BJ (cell line): ENCODE measurements at places on chromosomes 12 and 14.

DNA sequence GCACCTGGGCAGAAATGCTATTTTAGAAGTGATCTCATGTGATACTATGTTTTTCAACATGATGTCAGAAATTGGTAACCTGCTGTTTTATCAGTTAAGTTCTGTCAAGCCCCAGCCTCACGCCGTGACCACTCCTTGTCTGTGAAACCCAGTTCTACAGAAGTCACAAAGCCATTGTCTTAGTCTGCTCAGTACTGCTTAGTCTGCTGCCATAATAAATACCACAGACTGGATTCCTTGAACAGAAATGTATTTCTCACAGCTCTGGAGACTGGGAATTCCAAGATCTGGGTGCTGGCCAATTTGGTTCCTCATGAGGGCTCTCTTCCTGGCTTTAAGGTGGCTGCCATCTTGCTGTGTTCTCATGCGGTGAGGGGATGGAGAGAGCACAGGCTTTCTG lies 176.9 kb downstream of the PRKCH start:
- DNase-seq, result no peak

DNA sequence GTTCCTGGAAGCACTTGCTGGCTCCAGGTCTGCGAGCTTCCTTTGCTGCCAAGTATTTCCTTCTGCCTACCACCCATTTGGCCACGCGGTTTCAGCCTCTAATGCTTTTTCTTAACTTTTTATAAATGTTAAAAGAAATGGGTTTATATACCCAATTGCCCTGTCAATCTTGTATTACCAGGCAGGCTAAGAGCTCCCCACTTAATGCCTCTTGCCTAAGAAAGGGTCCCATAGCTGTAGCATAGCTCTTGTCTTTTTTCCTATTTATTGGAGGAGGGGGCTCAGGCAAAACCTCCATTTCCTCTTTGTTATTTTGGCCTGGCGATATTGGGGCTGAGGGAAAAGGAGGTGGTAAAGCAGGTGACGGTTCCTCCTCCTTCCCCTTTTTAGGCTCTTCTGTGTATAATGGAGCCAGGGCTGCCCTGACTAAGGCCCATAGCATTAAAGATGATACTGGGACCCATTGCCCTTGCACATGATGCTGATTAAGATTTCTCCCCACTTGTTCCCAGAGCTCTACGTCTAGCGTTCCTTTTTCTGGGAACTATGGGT lies 21.6 kb upstream of the BLTP3B start:
- DNase-seq, result no peak

- DNase-seq, result no peak
Measured at GRCh38 chr12:91418221-91419090, 235.8 kb upstream of the DCN start.

GRCh38 chr12:132474237-132474741 lies 15.7 kb upstream of the FBRSL1 start:
- no peak for DNase-seq

DNA sequence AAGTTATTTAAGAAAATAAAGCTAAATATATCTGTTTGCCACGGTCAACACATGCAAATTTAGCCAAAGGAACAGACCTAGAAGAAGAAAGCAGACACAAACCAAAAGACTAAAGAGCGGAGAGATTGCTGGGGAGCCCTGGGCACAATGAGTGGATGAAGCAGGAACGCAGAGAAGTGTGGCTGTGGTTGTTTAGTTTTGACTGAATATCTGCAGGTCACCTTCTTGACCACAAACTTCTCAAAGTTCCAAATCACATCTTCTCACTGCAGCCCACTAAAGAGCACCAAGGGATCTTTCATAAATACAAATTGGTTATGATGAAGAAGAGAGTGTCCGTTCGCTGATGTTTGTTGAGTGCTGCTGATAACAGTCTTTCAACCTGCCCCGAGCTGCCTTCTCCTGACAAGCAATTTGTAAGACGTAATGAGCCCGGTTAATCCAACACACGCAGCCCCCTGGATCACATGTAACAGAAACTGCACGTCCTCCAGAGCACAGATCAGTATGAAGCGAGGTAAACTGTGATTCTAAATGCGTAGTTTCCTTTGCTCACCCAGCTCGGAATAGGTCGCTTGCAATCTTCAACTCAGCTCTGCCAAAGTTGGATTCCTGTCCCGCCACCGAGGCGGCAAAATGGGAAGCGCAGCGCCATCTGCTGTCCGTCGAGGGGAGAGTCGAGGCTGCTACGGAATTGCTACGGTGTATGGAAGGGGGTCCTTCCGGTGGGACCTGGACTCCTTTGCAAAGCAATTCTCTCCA lies 120.8 kb downstream of the GXYLT1 start:
- DNase-seq, result no peak

DNA sequence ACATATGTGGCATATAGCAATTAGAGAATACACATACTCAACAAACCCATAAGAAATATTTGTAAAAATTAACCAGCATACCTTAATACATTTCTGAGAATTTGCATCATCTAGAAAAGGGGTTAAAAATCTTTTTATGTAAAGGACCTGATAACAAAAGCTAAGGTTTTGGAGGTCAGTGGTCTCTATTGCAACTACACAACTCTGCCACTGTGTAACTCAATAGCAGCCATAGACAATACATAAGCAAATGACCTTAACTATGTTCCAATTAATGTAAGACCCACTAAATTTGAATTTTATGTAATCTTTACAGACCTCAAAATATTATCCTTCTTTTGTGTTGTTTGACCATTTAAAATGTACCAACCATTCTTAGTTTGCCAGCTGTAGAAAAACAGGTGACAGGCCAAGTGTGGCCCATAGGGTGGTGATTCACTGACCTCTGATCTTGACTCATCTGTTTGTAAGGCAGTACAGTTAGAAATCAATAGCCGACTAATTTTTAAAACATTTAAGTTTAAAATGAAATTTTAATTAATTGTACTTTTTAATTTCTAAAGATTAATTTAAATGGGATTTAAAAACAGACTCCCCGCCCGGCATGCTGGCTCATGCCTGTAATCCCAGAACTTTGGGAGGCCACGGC lies 7.4 kb upstream of the EPS8 start:
- no peak for DNase-seq

GRCh38 chr12:66885115-66885875 lies 206.4 kb upstream of the GRIP1 start:
- no peak for DNase-seq

- no peak for DNase-seq
Measured at GRCh38 chr12:54393743-54394142, 9.2 kb upstream of the ZNF385A start.

DNA sequence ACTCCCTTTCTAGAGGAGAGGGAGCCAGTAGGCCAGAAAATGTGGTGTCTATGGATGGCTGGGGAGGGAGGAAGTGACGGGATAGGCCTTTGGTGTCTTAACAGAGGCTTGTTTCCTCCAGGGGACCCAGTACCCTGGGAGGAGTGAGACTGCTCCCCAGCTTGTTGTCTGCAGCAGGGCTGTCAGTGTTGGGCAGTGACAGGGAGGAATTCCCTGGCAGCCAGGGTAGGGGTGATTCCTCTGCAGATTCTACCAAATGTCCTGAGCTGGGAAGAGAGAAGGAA lies 64.0 kb downstream of the GALNT16 start:
- DNase-seq, result no peak

DNA sequence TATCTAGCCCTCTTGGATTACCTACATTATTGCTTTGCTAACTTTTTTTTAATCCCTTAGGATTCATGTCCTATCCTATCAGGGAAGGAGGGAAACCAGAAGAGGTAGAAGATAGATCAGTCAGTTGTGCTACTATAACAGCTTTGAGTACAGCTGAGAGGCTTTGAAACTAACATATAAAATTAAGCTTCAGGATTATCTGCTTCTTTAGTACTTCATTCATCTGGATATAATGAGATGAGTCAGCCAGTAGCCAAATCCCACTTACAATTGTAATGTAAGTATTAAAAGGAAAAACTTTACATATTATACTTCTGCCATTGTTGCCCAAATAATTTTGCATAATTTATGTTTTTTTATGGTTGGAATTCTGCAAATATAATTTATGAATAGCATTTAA lies 33.4 kb upstream of the ANO6 start:
- DNase-seq, result no peak

GRCh38 chr12:118946256-118946655 lies 35.1 kb upstream of the SRRM4 start:
- DNase-seq, result no peak

- no peak for DNase-seq
Measured at GRCh38 chr14:63982629-63983028, 129.8 kb downstream of the SYNE2 start.

DNA sequence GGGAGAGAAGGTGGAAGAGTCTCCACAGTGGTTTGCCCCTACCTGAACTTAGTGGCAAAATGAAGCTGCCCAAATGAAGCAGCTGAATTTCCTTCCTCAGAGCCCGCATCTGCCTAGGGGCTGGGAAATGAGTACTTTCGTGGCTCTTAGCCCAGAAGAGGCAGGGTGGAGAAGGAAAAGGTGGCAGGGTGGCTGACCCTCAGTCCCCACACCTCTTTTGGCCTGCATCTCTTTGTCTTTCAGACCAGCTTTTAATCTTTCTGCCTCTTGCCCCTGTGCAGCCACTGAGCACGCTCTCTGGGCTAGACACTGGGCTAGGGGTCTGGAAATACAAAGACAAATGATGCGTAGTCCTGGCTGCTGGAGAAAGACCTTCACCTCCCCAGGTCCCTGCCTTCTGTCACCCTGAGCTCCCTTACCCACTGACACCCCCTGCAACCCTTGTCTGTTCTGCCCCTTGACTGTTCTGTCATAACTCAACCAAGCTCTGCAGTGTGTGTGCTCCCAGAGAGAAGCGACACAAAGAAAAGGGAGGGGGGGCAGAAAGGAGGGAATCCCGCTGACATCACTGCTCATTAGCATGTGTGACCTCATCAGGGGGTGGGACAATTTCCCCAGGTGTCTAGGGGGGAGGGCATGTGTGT lies 371 bp upstream of the REM2 start:
- DNase-seq, result no peak
